Stimulated activated CD4-positive, alpha-beta T cell treated with anti-CD3 and anti-CD28 coated beads, TNF-alpha, amount 100 ng/mL, for 4 hours (primary cell): ENCODE measurements at places on chromosomes 5 and 9.

- no peak for DNase-seq
Measured at GRCh38 chr5:54822324-54822687, 163.1 kb downstream of the ESM1 start.

DNA sequence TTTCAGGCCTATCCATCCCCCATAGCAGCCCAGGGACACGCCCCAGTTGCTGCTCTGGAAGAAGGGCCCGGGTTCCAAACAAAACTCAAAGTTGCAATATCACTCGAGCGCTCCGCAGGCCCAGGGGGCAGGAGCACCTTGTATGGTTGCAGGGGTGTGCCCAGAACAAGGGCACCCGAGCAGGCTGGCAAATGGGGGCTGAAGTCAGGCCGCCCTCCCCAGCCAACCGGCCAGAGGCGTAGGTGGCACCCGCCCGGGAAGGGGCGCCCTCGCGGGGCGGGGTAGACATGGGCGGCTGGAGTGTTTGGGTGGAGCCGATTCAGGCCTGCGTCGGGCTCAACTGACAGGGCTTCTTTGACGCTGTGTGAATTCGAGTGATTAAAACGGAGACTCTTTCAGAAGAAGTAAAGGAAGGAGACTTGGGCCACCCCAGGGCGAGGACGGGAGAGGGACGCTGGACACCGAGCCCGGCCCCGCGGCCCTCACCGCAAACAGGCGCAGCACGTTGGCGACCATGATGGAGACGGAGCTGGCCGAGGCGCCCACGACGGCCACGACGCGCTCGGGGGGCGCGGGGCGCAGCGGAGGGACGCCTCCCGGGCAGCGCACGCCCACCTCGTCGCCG, 1.1 kb downstream of the GRM6 start:
- DNase-seq = no peak

DNA sequence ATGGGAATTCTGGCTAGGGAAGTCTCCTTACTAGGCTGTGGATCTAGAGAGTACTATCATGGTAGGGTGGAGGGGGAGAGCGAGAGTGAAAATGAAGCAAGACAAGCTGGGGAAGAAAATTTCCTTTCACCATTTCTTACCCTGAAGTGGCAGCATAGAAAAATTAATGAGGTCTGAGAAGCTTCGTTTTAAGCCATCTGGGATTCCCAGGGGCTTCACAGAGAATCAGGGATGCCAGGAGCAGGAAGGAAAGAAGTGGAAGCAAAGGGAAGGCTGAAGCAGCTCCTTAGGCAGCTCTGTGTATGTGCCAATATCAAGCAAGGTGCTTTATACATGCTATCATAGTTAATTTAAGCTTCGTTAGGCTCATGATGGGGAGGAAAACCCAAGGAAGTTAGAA, 169.9 kb downstream of the ZSWIM6 start:
- DNase-seq = no peak

GRCh38 chr9:89470224-89470839, 27.6 kb downstream of the SEMA4D start:
- no peak for DNase-seq
